AG08395 (cell line): ENCODE measurements at places on chromosomes 12 and 14.

DNA sequence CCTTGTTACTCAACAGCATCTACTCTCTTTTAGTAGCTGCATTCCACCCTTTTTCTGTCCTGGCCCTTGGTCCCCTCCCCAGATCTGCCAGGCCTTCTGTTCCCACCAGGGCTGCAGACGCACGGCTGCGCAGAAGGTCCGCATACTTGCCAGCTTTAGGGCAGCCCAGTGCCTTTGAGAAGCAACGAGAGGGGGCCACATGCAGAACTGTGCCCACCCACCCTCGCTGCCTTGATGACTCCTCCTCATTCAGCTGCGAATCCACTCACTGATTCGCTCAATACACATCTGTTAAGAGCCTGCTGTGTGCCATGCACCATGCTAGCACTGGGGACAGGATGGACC, 39.2 kb downstream of the PRIMA1 start:
- DNase-seq: no peak

- DNase-seq: no peak
These were observed 903.8 kb downstream of the BCL11B start for GRCh38 chr14:98368221-98368620.

GRCh38 chr14:27390155-27390554, 792.3 kb upstream of the NOVA1 start:
- DNase-seq: no peak

DNA sequence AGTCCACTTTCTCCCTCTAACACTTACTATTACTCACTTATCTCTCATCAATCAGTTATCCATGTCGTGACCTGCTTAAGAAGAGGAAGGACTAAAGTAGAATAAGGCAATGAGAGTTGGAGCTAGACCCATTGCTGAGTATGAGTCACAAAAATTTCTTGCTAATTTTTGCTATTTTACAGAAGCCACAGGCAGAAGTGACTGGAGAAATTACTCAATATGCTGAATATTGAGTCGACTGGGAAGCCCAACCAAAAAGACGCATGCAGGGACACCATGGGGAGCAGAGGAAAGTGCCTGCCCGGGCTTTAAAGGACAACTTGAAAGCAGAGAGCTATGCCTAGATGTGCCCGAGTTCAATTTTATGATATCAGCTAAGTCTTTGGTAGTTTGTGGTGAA, 115.4 kb upstream of the FOXG1 start:
- no peak for DNase-seq

DNA sequence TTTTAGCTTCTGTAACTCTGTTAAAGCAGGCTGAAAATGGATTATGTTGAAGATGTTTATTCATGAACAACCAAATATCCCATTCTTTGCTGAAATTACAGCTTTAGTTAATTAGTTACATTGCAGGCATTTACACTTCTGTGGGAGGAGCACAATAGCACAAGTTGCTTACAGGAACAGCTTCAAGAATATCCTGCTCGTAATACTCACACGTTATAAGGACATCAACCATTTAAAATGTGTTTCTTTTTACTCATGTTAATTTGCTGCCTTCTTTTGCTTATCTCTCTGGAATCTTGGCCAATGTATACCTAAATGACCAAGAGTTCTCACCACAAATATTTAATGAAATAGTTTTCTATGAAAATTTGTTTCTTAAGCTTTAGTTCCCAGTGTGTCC, 305.2 kb upstream of the SYT1 start:
- no peak for DNase-seq
